ENCODE measurements at places on chromosomes 16 and 17.

DNA sequence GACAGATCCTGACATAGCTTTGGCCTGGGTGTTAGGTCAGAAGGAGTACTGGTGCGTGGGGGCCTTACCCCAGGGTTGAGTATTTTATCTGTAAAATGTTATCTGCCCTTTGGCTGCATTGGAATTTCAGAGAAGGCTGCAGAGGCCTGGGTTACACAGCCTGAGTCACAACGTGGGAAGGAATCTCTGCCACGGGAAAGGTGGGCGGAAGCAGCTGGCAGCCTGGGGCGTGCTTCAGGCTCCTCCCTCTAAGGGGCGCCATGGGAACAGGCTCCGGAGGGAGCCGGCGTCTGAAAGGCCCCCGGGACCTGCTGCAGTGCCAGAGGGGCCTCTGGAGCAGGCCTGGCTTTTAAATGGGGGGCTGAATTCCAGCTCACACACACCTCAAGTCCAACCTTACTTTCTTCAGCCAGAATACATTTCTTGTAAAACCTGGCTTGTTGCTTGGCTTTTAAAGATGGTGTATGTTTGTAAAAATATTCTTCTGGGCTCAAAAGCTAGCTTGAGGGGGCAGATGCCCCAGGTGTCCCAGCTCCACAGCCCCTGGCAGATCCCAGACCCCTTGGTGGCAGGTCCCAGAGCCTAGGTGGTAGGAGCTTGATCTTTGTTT lies 142.2 kb downstream of the RAB11FIP4 start:
- H3K36me3 ChIP-seq = no peaks in the 10 kb centered on the region
- peaks cover 10% of the 10 kb centered on the region for H3K4me1 ChIP-seq
- H3K27me3 ChIP-seq = no peaks in the 10 kb centered on the region
- no peak overlapping the region for H3K4me3 ChIP-seq
- peak overlapping the region; percentile 52 for H3K27ac ChIP-seq
- peak; percentile 27 for DNase-seq

GRCh38 chr17:49955157-49955556 lies 13.8 kb upstream of the DLX4 start:
- H3K4me3 ChIP-seq = no peak overlapping the region
- H3K36me3 ChIP-seq = no peaks in the 10 kb centered on the region
- no peak for DNase-seq
- H3K27me3 ChIP-seq = peaks cover 73% of the 10 kb centered on the region

GRCh38 chr17:80316431-80316830 lies 55.8 kb downstream of the RNF213 start:
- no peaks in the 10 kb centered on the region for H3K27me3 ChIP-seq
- peak overlapping the region; percentile 31 for H3K27ac ChIP-seq
- no peak for DNase-seq
- no peaks in the 10 kb centered on the region for H3K4me1 ChIP-seq
- peaks cover 25% of the 10 kb centered on the region for H3K36me3 ChIP-seq

- H3K4me1 ChIP-seq = peaks cover 13% of the 10 kb centered on the region
- H3K4me3 ChIP-seq = no peak overlapping the region
- H3K36me3 ChIP-seq = no peaks in the 10 kb centered on the region
- no peaks in the 10 kb centered on the region for H3K27me3 ChIP-seq
These were observed 14.1 kb upstream of the UTP6 start for GRCh38 chr17:31915456-31916100.

DNA sequence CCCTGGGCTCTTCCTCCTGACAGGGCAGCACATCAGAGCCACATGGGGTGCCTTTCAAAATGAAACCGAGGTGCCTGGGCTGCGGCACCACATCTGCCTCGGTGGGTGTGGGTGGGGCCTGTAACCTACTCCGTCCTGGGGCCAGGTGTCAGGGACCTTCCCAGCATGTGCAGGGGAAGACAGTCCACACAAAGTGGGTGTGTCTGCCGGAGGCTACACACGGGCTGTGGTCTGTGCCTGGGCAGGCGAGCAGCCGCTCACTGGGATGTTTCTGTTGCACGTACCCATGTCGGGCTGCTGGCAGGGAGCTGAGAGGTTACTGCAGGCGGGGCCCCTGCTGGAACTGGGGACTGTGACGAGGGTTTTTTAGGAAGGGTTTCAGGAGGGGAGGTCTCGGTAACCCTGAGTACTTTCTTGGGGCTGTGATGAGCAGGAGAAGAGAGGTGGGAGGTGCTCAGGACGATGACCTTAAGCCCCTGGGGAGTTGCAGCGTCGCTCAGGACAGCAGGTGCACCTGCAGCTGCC lies 351.2 kb downstream of the SEC14L1 start:
- no peak for DNase-seq
- no peaks in the 10 kb centered on the region for H3K27me3 ChIP-seq
- H3K27ac ChIP-seq = peak overlapping the region; percentile 35

DNA sequence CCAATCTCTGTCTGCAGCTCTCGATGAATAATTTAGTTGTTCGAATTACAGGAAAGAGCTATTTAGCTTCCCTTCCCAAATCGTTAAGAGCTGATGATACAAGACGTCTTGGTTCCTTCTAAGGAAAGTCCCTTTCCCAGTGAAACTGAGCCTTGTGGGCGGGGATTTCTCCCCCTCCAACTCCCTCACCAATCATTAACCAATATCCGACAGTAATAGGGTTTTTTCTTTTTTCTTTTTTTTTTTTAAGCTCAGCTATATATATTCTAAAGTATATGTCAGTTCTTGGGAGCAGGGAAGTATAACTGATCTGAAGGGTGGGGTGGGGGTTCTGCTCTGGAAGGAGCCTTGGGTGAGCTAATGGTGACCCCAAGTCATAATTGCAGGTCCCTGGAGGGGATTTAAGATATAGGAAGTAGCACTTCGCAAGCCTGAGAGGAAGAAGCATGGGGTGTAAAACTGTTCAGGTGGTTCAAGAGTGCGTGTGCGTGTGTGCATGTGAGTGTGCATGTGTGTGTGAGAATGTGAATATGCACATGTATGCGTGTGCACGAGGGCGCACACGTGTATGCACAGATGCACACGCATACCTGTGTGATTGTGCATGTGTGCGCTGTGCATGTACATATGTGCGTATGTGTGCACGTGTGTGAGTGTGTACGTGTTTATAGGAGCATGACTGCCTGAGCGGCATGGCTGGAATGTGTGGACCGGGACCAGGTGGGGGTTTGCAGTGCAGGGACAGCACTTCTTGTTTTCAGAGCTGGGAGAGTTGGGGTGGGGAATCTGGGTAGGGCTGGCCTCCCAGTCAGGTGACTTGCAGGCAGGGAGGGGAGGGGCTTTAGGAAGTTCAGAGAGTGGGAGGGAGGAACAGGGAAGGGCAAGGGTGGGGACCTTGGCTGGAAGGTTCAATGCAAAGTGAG lies 42.7 kb downstream of the SOCS3 start:
- no peak for DNase-seq
- no peak overlapping the region for H3K27ac ChIP-seq
- H3K4me3 ChIP-seq = peak overlapping the region; percentile 64
- no peaks in the 10 kb centered on the region for H3K36me3 ChIP-seq
- peaks cover 22% of the 10 kb centered on the region for H3K4me1 ChIP-seq

GRCh38 chr17:50837980-50838954 lies 2.9 kb downstream of the WFIKKN2 start:
- no peak overlapping the region for H3K27ac ChIP-seq
- peaks cover 28% of the 10 kb centered on the region for H3K4me1 ChIP-seq
- no peaks in the 10 kb centered on the region for H3K27me3 ChIP-seq
- H3K36me3 ChIP-seq = no peaks in the 10 kb centered on the region
- no peak overlapping the region for H3K4me3 ChIP-seq
- no peak for DNase-seq

- H3K36me3 ChIP-seq = no peaks in the 10 kb centered on the region
- H3K27me3 ChIP-seq = peaks cover 22% of the 10 kb centered on the region
- peaks cover 26% of the 10 kb centered on the region for H3K4me1 ChIP-seq
- no peak overlapping the region for H3K27ac ChIP-seq
These were observed 2.3 kb upstream of the SCPEP1 start for GRCh38 chr17:56975656-56976055.

- no peak overlapping the region for H3K4me3 ChIP-seq
- H3K27ac ChIP-seq = no peak overlapping the region
- no peak for DNase-seq
These were observed 39.2 kb downstream of the KSR1 start for GRCh38 chr17:27495460-27495859.

GRCh38 chr17:59437791-59438281 lies 106.4 kb downstream of the YPEL2 start:
- H3K4me3 ChIP-seq = no peak overlapping the region
- H3K36me3 ChIP-seq = no peaks in the 10 kb centered on the region
- DNase-seq = no peak
- H3K27ac ChIP-seq = no peak overlapping the region

DNA sequence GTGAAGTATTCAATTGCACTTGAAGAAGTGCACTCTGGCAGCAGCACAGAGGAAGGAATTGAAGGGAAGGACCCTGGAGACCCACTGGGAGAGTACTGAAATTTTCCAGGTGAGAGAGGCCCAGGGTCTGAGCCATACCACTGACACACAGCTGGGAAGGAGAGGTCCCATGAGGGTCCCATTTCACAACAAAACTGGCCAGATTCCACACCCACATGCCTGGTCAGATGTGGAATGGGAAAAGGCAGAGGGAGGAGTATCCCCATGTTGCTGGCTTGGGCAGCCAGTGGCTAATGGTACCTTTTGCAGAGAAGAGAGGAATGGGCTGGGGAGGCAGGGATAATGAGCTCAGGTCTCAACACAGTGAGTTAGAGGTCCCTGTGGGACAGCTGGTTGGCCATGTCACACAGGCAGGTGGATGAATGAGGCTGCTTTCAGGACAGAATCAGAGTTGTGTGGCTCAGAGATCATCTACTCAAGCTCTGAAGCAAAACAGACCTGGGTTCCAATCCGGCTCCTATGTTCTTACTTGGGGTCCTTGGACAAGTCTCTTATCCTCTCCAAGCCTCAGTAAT lies 26.2 kb upstream of the NGFR start:
- DNase-seq = no peak
- H3K36me3 ChIP-seq = no peaks in the 10 kb centered on the region
- peaks cover 37% of the 10 kb centered on the region for H3K27me3 ChIP-seq

GRCh38 chr16:74747-75334 lies 2.4 kb upstream of the RHBDF1 start:
- H3K27me3 ChIP-seq = peaks cover 3% of the 10 kb centered on the region
- H3K4me1 ChIP-seq = peaks cover 60% of the 10 kb centered on the region
- DNase-seq = no peak
- no peaks in the 10 kb centered on the region for H3K36me3 ChIP-seq
- peak overlapping the region; percentile 37 for H3K27ac ChIP-seq
- peak overlapping the region; percentile 92 for H3K4me3 ChIP-seq

GRCh38 chr16:15033309-15033707 lies 22.6 kb downstream of the NTAN1 start:
- no peaks in the 10 kb centered on the region for H3K4me1 ChIP-seq
- H3K27ac ChIP-seq = no peak overlapping the region
- H3K27me3 ChIP-seq = no peaks in the 10 kb centered on the region
- H3K4me3 ChIP-seq = no peak overlapping the region

- H3K27ac ChIP-seq = no peak overlapping the region
- no peak for DNase-seq
- no peaks in the 10 kb centered on the region for H3K36me3 ChIP-seq
- H3K4me1 ChIP-seq = peaks cover 6% of the 10 kb centered on the region
- H3K27me3 ChIP-seq = peaks cover 39% of the 10 kb centered on the region
These were observed 24.5 kb downstream of the TBX2 start for GRCh38 chr17:61423967-61424649.

GRCh38 chr17:76948726-76949342 lies 80.6 kb downstream of the MGAT5B start:
- H3K4me3 ChIP-seq = no peak overlapping the region
- DNase-seq = no peak
- no peaks in the 10 kb centered on the region for H3K4me1 ChIP-seq
- H3K27me3 ChIP-seq = no peaks in the 10 kb centered on the region
- no peaks in the 10 kb centered on the region for H3K36me3 ChIP-seq
- H3K27ac ChIP-seq = no peak overlapping the region

DNA sequence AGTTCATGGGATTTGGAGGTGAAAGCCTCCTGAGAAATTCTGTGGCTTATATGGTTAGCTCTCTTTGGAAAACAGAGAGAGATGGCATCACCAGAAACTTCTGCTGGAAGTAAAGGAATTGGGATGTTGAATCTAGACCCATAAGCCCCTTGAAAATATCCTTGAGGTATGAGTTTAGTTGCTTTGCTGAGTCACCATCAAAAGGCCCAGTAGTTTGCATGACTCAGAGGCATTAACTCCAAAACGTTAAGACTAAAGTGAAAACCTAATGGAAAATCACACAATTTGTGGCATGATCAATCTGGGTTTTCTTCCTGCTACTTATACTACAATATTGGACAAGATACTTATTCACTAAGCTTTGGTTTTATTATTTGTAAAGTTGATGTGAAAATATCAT lies 349.2 kb upstream of the SALL1 start:
- no peak overlapping the region for H3K27ac ChIP-seq
- no peaks in the 10 kb centered on the region for H3K27me3 ChIP-seq
- H3K36me3 ChIP-seq = no peaks in the 10 kb centered on the region
- no peak overlapping the region for H3K4me3 ChIP-seq
- H3K4me1 ChIP-seq = peaks cover 2% of the 10 kb centered on the region

DNA sequence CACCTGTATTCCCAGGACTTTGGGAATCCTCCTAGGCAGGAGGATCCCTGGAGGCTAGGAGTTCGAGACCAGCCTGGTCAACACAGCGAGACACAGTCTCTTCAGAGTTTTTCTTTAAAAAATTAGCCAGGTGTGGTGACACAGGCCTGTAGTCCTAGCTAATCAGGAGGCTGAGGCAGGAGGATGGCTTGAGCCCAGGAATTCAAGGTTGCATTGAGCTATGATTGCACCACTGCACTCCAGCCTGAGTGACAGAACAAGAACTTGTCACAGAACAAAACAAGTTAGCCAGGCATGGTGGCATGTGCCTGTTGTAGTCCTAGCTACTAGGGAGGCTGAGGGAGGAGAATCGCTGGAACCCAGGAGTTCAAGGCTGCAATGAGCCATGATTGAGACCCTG lies 24.8 kb downstream of the ANKRD40 start:
- peaks cover 34% of the 10 kb centered on the region for H3K4me1 ChIP-seq
- H3K4me3 ChIP-seq = no peak overlapping the region
- H3K36me3 ChIP-seq = no peaks in the 10 kb centered on the region
- no peaks in the 10 kb centered on the region for H3K27me3 ChIP-seq

DNA sequence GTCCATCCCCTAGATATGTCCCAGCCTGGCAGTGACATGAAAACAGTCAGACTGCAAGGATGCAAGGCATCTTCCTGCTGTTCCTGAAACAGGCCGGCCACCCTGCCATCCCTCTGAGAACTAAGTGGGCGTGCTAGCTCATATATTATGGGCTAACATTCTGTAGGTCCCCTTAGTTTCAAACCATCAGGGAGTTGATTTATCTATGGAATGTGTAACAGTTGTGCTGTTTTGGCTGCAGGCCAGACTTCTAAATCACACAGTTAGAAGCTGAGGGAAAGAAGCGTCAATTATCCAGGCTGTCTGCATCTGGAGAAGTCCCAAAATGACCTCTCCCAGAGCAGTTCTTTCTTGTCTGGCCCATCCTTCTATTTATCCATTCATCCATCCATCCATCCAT lies 102.7 kb upstream of the DNAH9 start:
- H3K27ac ChIP-seq = no peak overlapping the region
- H3K27me3 ChIP-seq = peaks cover 74% of the 10 kb centered on the region
- H3K36me3 ChIP-seq = no peaks in the 10 kb centered on the region

- peaks cover 30% of the 10 kb centered on the region for H3K27me3 ChIP-seq
- peak overlapping the region; percentile 79 for H3K27ac ChIP-seq
- peak overlapping the region; percentile 96 for H3K4me3 ChIP-seq
- DNase-seq = no peak
- H3K36me3 ChIP-seq = peaks cover 3% of the 10 kb centered on the region
These were observed 10.8 kb downstream of the TAT start for GRCh38 chr16:71565812-71566700.

- H3K27ac ChIP-seq = no peak overlapping the region
- H3K4me1 ChIP-seq = peaks cover 16% of the 10 kb centered on the region
- no peak overlapping the region for H3K4me3 ChIP-seq
- no peaks in the 10 kb centered on the region for H3K36me3 ChIP-seq
These were observed 21.4 kb upstream of the IRX6 start for GRCh38 chr16:55302635-55303034.
